Fibroblast of skin of back (primary cell): ENCODE measurements at places on chromosomes 4 and X.

DNA sequence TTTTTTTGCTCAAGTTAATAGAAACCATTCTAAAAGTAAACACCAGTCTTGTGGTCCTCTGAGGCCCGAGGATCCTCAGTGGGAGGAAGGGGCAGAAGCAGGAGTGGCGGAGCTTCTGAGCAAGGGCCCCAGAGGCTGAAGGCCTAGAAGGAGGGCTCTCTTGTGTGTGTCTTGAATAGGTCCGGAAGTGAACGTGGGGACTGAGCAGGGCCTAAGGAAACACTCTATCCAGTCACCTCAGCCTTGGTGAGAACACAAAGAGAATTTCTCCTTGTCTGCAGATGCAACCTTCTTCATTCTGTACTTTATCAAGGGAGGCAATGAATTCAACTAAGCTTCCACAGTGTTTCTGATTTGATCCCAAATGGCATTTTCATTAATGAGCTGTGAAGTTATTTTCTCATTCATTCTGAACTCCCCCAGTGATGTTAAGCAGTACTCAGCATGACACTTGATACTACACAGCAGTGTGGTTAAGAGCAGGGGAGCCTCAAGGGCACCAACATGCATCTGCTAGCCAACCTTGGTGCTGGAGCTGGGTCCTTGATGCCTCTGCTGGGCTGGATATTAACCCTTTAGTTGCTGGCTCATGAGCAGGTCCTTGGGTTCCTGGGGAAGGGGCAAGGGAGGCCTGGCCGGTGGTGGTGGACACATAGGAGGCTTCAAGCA, 64.7 kb downstream of the RBM47 start:
- DNase-seq, result no peak

DNA sequence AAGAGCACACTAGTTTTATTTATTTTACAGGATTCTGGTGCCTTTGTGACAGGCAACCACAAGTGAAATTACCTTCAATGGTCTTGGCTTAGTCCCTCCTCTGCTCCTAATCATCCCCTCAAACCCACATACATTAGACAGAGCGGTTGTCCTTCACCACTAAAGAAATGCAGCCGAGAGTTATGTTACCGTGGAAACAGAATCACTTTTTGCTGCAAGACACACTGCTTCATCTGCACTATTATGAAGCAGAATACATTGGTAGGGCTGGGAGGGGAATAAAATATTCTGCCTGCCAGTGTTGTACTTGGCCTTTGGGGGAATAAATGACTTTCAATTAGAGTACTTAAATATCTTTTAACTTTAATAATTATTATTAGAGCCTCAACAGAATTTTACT, 75.2 kb downstream of the ARHGEF38 start:
- DNase-seq, result no peak

- DNase-seq, result no peak
Observed at GRCh38 chr4:184757810-184758209, 23.9 kb upstream of the CENPU start.

DNA sequence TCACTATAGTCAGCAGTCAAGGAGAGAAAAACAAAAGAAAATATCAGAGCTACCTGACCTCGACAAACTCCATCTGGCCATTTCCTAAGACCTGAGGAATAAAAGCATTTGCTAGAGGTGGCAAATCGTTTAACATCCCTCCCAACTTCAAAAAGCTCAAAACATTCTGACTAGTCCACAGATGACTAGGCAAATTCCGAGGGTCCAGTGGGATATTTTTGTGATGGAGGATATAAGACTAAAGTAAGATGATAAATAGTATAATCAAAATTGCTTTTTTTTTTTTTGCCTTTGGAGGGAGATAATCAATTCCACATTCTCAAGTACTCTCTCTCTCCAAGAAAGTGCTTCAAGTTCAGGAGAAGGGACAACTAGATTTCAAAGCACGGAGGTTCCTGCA, 119.1 kb upstream of the ETNPPL start:
- DNase-seq, result peak; percentile 51

GRCh38 chr4:2283199-2283711, 21.3 kb upstream of the MXD4 start:
- no peak for DNase-seq

GRCh38 chr4:159425737-159426305, 322.9 kb downstream of the RAPGEF2 start:
- no peak for DNase-seq

DNA sequence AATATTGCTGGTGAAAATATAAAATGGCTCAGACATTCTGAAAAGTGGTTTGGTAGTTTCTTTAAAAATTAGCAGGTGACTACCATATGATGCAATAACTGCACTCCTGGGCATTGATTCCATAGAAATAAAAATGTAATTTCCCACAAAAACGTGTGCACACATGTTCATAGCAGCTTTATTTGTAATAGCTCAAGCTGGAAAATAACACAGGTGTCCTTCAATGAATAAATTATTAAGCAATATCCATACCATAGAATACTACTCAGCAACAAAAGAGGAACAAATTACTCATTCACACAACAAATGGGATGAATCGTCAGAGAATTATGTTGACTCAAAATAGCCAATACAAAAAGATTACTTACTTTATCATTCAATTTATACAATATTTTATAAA, 893.7 kb upstream of the SLIT2 start:
- DNase-seq, result peak; percentile 14

GRCh38 chrX:69068301-69069085, 96.8 kb downstream of the PJA1 start:
- no peak for DNase-seq
